ENCODE measurements at places on chromosomes 12 and 14.

- DNase-seq: no peak
Measured at GRCh38 chr14:101087614-101088394, 184.3 kb upstream of the RTL1 start.

- no peak for DNase-seq
Measured at GRCh38 chr14:38839694-38840365, 263.2 kb downstream of the SEC23A start.

- DNase-seq: no peak
Measured at GRCh38 chr14:88533064-88533602, 21.7 kb downstream of the PTPN21 start.

DNA sequence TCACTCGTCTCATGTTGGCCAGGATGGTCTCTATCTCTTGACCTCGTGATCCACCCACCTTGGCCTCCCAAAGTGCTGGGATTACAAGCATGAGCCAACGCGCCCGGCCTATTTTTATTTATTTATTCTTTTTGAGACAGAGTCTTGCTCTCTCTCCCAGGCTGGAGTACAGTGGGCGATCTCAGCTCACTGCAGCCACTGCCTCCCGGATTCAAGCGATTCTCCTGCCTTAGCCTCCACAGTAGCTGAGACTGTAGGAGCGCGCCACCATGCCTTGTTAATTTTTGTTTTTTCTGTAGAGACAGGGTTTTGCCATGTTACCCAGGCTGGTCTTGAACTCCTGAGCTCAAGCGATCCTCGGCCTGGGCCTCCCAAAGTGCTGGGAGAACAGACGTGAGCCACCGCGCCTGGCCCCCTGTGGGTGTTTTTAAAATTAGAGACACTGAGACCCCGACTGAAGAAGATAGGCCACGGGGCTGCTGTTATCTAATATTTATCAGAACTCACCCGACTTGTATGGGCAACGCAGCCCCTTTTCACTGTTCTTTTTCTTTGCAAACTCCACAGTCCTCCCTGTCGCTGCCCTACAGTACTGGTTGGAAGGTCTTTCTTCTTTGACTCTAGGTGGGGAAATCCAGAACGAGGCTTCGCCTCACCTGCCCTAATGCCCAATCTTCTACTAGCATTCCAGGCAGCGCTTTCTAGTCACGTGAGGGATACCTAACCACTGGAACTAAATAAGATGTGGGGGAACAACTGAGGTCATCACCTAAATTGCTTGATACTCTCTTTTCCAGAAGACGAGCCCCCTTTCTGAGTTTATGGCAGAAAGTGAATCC lies 1.4 kb upstream of the GABARAPL1 start:
- DNase-seq: no peak

DNA sequence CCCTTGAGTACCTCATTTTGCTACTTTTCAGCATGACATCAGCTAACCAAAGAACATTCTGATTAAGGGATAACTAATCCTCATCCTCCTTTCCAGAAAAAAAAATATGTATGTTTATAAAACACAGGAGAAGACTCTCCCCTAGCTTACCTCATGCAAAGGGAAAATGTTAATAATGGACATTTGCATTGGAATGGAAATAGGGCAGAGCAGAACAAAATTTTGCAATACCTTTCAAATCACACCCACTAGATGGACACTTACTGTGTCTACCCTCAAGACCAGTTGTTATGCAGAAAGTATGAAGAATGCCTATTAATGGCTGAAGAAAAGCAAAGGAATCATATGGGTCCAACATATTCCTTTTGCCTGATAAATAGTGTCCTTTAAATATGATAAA lies 8.9 kb upstream of the SLCO1A2 start:
- DNase-seq: no peak

DNA sequence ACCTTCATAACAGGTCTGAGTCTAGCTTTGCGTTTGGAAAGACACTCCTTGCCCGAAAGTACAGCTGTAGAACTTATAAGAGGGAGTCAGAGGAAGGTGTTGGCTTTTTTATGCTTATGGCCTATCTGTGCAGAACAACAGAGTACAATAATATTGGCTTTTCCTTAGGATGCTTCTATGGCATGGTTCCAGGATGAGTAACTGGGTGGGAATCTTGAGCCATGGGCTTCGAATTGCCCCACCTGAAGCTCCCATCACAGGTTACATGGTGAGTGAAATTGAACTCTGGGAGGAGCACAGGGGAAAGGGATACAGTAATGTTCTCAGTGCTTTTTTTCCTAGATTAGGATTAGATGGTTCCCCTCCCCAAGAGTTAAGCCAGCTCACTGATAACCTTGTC lies 13.0 kb downstream of the PARP2 start:
- DNase-seq: no peak

DNA sequence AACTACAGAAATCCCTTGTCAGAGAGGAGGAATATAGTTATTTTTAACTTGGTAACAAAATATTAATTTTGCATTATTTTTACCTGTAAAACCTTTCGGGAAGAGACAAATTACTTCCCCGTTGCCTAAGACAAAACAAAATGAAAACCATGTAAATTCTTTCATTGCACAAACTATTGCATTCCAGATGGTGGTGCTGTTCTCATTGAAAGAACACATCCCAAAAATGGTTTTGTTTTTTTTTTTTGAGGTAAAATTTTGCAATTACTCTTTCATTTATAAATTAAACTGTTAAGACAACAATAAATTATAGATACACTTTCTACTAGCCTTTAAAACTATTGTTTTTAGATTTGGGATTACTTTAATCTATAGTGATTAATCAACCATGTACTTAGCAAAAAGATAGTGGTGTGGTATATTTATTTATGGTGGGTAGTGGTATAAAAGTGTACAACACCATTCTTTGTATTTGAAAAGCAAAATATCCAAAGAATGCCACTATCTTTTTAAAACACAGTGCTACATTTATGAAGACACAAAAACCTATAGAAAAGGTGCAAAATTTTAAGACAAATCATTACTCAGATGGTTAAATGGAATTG lies 115.5 kb downstream of the SLC38A1 start:
- peak; percentile 52 for DNase-seq

DNA sequence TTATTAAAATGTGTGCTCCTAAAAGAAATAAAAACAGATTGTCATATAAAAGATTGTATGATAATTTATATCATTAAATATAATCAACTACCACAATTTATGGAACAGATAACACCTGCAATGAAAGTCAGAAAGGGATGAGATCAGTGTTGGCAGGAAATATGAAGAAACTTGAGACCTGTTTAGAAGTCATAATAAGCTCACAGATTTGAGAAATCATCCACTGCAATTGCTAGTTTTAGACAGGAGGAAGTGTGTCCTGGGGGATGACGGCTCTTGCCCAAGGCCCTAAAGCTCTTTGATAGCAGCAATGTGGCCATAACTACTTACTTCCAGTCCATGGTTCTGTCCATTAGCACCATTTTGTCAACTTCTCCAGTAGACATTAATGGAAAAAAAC lies 122.8 kb upstream of the SOX5 start:
- DNase-seq: no peak

Data from CD4-positive, alpha-beta T cell treated with Interleukin-4 for 4 hours (primary cell).